ENCODE measurements at places on chromosomes 16 and 17.

GRCh38 chr16:89442990-89443726 is 47.2 kb downstream of the ANKRD11 start:
- DNase-seq = no peak

- DNase-seq = no peak
These were observed 56.1 kb upstream of the TOX3 start for GRCh38 chr16:52603015-52603414.

DNA sequence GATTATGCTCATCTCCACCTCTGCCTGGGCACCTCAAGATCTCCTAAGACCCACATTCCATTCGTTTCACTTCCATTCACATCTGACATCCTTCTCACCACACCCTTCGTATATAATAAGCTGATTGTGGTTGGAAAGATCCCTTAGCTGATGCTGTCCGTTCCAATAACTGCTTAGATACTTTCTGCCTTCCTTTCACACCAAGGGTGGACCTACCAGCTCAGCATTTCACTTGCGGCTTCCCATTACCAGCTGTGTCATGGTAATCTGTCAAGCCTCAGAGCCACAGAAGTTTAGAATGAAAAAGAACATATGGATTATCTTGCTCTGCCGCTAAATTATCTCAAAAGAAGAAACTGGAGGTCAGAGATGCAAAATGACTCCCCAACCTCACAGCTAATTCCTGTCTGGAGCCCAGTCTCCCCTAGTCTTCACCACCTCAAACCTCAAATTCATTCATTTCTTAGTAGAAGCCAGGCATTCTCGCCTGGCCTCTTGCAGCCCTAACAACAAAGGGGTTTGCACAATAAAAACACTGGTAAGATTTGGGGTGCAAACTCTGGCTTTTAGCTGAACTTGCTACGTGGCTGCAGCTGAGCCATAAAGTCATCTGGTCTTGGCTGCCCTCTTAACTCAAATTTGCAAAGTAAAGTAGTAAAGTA is 182.8 kb upstream of the HS3ST3A1 start:
- no peak for DNase-seq

DNA sequence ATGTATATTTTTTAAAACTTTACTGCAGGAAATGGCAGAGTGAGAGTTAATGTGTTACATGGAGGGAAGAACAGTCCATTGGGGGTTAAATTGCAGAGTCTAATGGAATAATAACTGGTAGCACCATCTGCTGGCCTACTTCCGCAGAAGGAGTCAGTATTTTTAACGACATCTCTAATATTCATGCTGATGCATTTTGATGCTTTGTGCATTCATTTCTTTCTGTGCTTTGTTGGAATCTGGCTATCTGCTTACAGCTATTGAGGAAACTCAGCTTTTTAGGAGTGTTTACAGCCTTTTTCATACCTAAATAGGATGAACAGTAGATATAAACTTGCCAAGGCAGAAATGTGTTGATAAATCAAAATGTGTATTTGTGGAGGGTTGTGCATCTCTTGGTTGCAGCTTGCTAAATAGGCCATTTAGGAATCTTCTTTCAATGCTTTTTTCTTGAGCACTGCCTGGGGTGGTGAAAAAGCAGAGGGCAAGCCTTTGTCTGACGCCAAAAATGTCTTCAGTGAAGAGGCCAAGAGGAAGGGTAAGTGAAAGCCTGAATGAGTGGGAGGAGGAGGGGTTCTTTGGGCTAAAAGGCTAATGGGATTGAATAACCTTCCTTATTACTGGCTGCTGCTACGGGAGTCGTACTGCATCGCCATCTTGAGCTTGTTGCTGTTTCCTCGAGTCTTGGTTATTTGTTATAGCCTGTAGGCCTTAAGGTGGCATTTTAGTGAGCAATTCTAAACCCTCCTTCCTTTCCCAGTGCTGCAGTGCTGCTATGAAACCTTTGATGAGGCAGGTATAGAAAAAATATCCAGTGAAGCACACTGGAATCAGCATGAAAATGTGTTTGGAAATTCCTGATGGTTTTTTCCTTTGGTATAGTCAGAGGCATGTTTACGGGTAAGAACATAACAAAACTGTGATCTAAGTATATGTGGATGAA is 153.3 kb downstream of the CHD9 start:
- no peak for DNase-seq

DNA sequence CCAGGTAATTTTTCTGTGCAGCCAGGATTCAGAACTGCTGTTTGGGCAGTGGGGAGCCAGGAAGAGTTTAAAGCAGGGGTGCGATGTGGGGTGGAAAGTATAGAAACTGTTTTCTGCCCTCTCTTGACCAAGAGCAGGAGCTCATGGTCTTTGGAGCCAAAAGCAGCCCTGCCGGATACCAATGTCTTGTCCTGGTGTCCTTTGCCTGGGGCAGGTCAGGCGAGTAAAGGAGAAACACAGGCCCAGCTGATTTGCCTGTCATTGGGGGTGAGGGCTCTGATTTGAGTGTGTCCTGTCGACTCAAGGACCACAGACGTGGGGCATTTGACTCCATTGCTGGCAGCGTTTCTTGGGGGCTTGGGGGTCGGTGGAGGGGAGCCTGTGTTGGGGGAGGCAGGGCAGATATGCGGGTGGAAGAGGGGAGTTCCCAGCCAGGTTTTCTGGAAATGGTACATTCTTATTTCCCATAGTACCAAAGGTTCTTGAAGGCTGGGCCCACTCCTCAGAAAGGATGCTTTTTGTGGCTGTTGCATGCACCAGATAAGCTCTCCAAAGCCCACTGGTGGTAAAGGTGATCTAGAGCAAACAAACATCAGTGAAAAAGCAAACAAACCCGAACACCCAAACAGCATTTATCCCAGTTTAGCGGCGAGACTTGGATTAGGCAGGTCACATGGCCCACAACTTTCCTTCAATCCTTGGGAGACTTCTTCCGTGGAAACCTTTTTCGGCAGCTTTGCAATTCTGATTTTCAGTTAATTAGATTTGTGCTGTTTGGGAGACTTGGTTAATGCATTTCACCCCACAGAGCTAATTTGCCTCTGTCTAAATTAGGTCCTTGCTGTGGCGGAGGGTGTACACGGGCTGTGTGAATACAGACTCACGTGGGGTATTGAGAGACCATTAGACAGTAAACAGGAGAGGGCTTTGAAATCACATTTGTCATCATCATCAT is 59.0 kb downstream of the MSI2 start:
- DNase-seq = no peak

- DNase-seq = no peak
These were observed 128.4 kb upstream of the TNRC6C start for GRCh38 chr17:77829843-77830799.

DNA sequence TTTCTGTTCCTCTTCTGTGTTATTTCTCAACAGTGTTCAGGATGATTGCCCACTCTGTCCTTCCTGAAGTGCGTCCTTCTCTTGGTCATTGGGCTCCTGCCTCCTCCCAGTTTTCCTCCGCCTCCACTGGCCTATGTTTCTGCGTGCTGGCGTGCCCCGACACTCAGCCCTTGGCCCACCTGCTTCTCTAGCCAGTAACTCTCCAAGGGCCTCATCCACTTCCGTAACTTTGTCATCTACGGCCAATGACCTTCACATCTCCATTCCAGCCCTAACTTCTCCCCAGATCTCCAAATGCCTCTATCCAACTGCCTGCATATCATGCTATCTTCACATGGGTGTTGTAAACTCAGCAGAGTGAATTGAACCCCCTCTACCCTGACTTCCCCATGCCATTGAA is 39.6 kb upstream of the RPL38 start:
- DNase-seq = no peak

Data from hypothalamus (tissue), 51 donors.